Activated naive CD4-positive, alpha-beta T cell treated with Interleukin-2 at 50 U/mL for 16 hours (primary cell): ENCODE measurements at places on chromosomes 7 and 10.

DNA sequence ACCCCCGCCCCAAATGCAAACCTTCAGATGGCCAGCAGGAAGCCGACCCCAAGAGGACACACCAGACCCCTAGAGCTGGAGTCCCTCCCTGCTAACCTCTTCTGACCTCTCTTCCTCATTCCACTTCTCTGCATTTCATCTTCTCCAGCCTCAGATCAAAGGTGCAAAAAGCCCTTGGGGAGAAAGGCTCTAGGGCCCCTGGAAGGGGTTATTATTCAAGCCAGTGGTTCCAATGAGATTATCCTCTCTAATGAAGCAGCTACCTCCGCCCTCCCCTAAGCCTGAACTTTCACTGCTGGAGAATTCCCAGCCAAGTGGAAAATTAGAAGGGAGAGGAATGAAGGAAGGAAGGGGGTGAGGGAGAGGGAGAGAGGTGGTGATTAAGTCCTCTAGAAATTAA lies 343.9 kb downstream of the PLXNA4 start:
- DNase-seq: no peak

DNA sequence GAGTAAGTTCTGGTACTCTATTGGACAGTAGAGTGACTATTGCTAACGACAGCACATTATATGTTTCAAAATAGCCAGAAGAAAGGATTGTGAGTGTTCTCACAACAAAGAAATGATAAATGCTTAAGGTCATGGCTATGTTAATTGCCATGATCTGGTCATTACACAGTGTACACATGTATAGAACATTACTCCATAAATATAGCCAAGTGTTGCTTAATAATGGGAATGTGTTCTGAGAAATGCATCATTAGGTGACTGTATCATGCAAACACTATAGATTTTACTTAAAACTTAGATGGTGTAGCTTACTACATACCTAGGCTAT lies 19.6 kb downstream of the EPC1 start:
- DNase-seq: no peak

- no peak for DNase-seq
These were observed 5.4 kb upstream of the YWHAG start for GRCh38 chr7:76364198-76364584.

DNA sequence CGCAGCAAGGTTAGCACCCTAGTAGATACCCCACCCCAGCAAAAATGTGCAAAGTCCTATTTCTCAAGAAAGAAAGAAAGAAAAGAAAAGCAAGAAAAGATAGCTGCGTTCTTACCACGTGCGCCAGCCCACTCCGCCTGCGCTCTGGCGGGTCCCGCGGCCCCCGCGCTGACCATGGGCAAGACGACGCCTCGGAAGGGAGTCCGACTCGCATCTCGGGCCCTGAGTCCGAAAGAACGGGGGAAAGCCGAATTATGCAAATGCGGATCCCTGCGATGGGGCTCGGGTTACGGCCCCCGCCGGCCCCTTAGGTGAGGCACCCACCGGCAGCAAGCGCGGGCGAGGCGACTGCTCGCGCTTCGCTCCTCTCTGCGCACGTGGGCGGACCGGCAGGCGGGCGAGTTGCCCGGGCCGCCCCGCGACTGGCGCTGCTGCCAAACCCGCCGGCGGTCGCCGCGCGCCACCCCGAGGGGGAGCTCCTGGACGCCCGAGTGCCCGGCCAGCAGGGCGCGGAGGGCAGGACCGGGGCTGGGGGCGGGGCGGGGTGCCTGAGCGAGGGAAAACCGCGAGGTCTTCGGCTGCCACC lies 2.4 kb upstream of the EGR2 start:
- peak; percentile 69 for DNase-seq

- DNase-seq: no peak
These were observed 73.1 kb downstream of the TLL2 start for GRCh38 chr10:96440361-96441292.

DNA sequence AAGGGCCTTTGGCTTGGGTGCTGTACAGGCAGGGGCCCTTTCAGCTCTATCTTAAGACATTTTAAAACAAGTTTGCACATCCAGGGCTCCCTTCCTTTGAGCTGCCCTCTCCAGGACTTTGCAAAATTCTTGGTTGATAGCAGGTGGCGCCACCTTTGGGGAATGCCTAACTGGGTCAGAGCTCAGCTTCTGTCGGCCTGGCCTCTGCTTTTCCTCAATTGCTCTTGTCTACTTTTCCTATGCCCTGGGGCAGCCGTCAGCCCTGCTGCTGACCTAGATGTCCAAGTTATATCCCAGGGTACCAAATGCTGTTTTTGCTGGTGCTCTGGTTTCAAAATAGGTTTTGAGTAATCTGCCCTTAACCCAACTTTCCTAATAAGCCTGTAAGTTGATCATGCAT lies 65.8 kb downstream of the APBB1IP start:
- peak; percentile 13 for DNase-seq

DNA sequence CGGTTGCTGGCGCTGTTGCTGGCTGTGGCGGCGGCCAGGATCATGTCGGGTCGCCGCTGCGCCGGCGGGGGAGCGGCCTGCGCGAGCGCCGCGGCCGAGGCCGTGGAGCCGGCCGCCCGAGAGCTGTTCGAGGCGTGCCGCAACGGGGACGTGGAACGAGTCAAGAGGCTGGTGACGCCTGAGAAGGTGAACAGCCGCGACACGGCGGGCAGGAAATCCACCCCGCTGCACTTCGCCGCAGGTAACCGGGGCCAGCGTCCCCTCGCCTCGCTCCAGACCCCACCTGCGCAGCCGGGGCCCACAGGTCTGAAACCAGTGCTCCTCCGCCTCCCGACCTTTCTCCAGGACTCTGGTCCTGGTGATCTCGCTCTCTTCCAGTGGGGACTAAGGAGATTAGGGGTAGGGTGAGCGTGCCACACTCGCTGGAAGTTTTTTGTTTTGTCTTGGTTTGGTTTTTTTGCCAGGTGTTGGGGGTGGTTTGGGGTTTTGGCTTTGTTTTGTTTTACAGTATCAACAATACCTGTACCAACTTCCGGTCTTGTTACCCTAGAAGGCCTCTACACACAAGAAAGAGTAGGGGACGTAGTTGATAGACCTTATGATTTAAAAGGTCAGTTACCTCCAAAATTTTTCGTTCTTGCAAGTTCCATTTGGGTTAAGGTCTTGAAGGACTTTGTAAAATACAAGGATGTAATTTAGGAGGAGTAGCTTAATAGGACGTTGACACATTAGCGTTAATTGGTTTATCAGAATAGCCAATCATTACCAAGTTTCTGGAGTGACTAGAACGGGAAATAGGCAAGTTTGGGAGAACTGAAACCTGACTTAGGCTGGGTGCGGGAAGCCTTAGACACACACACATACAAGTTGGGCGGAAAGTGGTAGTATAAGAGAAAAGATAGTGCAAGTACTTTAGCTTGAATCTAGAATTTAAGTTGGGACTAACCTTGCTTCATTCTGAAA lies 704 bp downstream of the TNKS2 start:
- peak; percentile 49 for DNase-seq

- DNase-seq: no peak
These were observed 26.4 kb upstream of the HSPA12A start for GRCh38 chr10:116768786-116769185.

DNA sequence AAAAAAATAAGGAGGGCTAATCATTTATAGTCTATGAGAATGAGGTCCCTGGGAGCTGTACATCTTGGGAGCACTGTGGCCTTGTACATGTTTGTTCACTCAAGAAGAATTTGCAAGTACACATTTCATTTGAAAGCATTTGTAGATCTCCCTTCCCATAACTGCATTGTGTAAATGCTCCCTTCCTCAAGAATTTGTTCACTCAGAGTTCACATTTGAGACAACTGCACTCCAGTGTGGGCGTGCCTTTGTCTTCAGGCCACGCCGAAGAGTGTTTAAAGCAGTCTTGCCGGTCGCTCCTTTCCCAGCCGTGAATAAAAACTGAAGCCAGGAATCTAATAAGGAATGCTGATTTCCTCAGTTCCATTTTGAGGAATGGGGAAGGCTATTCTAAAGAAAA lies 291.1 kb upstream of the LYZL1 start:
- no peak for DNase-seq

DNA sequence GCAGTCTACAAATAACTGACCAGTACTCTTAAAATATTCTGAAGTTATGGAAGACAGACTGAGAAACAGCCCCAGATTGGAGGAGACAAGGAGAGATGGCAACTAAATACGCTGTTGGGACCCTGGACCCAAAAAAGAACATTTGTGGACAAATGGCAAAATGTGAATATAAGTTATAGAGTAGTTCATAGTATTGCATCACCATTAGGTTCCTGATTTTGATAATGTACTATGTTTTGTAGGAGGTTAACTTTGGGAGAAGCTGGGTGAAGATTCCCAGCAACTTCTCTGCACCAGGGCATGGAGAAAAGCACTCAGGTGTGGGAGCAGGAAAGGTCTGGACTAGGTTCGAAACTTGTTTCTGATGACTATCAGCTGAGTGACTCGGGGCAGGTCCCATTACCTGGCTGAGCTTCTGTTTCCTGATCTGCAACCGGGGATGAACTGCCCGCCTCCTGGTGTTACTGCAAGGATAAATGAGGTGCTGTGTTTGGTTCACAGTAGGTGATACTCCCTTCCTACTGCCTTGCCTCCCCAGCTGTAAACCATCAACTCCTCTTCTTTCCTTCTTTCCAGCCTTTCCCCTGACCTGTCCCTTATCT lies 48.2 kb downstream of the EEPD1 start:
- DNase-seq: no peak

- no peak for DNase-seq
These were observed 30.4 kb upstream of the EN2 start for GRCh38 chr7:155427411-155428038.

GRCh38 chr7:31707089-31707488 lies 20.1 kb downstream of the PPP1R17 start:
- no peak for DNase-seq

DNA sequence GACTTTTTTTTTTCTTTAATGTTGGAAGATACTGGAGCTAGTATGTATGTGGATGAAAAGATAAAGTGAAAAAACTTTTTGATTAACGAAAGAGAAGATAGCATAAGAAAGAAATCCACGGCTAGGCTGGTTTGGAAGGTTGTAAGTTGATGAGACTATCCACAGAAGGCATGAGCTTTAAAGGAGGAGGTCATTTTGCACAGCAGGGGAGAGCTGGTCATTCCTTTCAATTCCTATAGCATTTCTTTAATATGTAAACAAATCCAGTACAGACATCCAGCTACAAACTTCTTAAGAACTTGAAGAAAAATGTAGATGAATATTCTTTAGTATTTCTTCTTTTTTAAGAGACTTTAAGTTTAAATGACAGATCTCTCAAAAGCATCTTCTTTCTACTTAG lies 281.3 kb downstream of the CACNA2D1 start:
- no peak for DNase-seq

GRCh38 chr10:49139846-49140195 lies 6.0 kb upstream of the FAM170B start:
- no peak for DNase-seq

- DNase-seq: peak; percentile 2
These were observed 49.6 kb upstream of the PSMG3 start for GRCh38 chr7:1619152-1620079.

GRCh38 chr7:133977409-133978274 lies 149.5 kb upstream of the LRGUK start:
- DNase-seq: no peak

GRCh38 chr10:80201608-80202141 lies 3.7 kb downstream of the ANXA11 start:
- DNase-seq: no peak

GRCh38 chr7:155011086-155011485 lies 8.2 kb upstream of the PAXIP1 start:
- no peak for DNase-seq

GRCh38 chr7:139079861-139080260 lies 29.7 kb downstream of the ZC3HAV1 start:
- no peak for DNase-seq

DNA sequence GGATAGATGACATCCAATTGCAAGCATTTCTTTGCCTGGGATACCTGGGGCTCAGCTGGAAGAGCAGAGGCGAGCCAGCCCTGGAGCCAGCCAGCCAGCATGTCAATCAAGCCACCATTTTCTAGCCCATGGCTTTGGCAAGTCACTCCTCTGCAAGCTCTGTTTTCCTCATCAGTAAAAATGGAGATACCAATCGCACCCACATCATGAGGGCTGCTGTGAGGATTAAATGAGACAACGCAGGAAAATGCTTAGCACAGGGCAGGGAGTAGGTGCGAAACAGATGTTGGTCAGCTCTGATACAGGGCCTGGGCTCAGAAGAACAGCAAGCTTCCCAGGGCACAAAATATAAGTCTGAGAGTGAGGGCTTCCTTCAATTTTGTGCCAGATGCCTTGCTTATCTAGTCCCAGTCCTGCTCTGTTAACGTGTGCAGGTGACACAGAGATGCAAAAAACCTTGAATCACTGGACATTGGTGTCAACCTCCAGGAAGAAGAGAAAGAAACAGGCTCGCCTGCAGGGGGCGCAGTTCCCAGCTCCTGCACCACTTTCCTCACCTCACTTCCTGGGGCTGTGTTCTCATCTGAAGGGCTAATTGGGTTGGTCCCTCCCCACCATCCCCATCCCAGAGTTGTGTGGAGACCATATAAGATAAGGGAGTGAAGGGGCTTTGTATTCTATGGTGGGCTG lies 72.8 kb upstream of the CACUL1 start:
- no peak for DNase-seq

DNA sequence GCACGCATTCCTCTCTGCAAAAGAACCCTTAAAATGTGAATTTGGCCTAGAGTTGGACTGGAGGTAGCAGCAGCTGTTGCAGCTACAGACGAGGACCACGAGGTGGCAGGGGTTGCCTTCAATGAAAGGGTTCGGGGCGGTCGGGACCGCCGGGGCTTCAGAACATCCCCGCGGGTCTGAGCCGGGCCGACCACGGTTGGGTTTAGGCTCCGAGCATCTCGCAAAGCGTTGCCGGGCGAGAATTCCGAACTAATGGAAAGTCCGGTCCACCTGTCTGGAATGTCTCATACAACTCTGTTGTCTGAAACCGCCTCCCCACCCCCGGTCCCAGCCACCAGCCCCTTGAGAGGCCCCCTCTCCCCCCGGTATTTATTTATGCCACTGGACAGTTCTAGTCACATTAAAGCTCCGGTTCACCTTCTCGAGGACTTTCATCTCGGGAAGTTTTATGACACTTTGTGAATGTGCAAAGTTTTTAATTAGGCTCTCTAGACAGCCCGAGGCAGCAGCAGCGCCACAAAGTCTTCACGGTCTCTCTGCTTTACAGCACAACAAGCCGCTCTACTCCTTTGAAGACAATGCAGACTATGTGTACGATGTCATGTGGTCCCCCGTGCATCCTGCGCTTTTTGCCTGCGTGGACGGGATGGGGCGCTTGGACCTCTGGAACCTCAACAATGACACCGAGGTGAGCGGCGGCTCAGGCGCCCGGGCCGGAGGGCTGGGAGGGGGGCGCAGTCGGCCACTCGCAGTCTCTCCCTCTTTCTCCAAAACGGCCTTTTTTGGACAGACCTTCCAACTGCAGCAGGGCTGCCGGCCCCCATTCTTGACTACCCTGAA lies 246.2 kb downstream of the SLC25A13 start:
- peak; percentile 48 for DNase-seq

GRCh38 chr10:133336577-133337369 lies at the start of gene CALY:
Gene CALY (minus strand): TSS chr10:133336896. CDS start chr10:133328989, 7,907 bp downstream.
- peak; percentile 78 for DNase-seq

DNA sequence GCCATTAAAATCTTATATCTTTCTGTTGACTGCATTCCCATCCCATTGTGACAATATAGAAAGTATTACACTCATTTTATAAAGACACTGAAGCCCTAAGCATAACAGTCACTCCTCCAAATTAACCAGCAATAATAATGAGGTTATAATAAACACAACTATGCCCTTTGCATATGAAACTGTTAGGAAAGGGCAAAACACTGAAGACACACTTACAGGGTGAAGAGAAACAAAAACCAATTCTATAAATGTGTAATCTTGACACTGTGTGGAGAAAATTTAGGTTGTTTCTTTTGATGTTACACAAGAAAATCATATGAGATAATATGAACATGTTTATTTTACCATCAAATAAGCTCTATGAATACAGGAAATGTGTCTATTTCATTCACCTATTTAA lies 14.0 kb upstream of the GPR37 start:
- DNase-seq: no peak

GRCh38 chr7:75639071-75639885 lies 99.5 kb downstream of the HIP1 start:
- DNase-seq: peak; percentile 33
